Activated CD8-positive, alpha-beta memory T cell treated with anti-CD3 and anti-CD28 coated beads for 24 hours (primary cell): ENCODE measurements at places on chromosomes 3 and 15.

GRCh38 chr3:196049653-196050052 lies 32.2 kb downstream of the TFRC start:
- no peak for DNase-seq

DNA sequence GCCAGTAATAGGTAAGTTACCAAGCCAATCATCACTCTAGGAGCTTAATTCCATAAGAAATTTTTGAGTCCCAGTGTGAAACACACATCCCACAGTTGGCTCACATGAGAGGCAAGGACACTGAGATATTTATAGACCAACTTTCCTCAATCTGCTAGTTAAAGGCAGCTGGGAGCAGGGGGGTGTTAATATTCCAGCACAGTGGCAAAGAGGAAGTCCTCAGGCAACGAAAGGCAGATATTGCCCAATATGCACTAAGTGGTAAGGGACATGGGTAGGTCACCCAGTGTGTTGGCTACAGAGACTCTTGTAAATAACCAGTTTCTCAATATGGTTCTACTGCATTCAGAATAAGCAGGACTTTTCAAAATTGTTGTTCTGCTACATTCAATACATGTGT lies 61.0 kb downstream of the TOP2B start:
- DNase-seq, result no peak

DNA sequence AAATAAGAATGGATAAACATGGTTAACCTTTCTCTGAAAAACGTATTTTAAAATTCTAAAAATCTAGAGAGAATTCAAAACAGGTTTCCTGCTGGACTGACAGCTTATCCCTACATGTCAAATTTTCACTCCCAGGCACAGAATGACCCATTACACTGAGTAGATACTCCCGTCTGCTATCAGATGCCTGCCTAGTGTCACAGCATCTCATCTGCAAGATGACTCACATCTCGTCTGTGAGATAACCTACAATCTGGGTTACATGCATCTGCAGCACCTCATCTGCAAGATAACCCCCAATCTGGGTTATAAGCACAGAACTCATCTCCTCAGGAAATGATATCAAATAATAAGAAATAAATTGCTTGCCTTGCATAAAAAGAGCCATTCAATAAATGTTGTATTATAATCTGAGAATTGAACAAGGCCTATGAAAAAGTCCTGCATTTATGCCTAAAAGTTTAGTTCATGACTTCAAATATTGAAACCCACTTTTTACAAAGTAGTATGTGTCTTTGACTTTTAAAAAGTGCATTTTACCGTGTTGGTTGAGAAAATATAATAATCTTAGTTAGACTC lies 188.3 kb upstream of the THBS1 start:
- no peak for DNase-seq

GRCh38 chr3:23648326-23648995 lies 157.3 kb upstream of the UBE2E1 start:
- DNase-seq, result no peak

DNA sequence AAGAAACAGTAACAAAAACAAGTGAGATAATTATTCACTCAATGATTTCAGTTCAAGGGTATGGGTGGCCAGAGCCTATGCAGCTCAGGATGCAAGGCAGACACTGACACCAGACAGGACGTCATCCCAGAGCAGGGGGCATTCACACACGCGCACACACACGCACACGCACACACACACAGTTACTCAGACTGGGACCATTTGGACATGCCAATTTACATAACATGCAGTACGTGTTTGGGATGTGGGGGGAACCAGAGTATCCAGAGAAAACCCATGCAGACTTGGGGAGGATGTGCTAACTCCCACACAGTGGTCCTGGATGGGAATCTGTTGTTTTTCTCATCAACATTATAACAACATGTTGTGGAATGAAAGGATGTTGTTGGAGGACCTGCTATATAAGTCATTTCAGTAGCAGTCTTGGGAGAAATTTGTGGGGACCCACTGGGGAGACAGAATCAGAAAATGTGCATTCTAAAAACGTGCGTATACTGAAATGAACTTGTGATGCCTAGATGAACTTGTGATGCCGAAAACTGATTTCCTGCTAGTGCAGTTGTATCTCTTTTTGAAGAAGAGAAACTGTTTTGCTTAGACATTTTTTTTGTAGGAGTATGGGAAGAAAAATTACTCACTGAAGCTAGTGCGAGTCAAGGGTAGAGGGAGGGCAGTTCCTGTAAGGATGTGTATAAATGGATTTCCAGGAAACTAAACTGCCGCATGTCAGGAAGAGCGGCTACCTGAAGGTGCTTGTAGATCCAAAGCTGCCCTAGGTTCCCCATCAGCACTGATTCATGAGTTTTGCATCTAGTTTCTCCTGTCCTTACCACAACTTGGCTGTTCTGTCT lies 25.2 kb downstream of the CD200 start:
- DNase-seq, result no peak

GRCh38 chr3:156352728-156353127 lies 202.2 kb downstream of the SSR3 start:
- no peak for DNase-seq

DNA sequence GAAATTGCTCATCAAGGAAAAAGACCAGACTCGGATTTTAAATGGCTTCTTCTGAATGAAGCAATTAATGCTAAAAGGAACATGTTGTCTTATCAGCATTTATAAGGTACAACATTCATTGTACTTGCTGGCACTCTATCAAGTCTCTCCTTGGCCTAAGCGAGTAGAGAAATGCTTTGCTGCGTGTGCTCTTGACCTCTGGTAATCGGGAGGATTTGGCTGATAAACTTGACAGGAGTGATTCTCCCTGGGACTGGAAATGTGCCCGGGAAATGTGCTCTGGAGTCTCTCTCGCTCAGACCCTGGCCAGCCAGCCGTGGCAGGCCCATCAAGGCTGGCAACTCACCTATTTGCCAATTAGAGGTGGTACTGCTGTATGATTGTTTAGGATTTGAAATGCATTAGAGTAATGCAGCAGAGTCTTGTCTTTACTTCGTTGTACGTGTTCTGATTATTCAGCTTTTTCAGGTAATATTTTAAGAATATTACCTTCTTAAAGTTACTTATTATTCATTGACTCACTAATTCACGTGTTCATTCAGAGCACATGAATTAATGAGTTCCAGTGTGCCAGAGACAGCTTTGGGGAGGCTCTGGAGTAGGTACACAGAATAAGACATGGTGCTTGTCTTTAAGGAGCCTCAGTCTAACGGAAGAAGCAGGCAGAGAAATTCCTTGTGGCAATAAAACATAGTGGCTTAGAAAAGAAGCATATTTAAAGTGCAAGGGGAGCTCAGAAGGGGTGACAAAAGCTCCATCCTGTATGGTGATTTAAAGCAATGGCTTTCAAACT lies 48.0 kb upstream of the TPRG1 start:
- no peak for DNase-seq

GRCh38 chr3:149277331-149277813 lies 55.7 kb upstream of the CP start:
- DNase-seq, result no peak

- no peak for DNase-seq
Measured at GRCh38 chr3:169218314-169218983, 445.1 kb downstream of the MECOM start.

DNA sequence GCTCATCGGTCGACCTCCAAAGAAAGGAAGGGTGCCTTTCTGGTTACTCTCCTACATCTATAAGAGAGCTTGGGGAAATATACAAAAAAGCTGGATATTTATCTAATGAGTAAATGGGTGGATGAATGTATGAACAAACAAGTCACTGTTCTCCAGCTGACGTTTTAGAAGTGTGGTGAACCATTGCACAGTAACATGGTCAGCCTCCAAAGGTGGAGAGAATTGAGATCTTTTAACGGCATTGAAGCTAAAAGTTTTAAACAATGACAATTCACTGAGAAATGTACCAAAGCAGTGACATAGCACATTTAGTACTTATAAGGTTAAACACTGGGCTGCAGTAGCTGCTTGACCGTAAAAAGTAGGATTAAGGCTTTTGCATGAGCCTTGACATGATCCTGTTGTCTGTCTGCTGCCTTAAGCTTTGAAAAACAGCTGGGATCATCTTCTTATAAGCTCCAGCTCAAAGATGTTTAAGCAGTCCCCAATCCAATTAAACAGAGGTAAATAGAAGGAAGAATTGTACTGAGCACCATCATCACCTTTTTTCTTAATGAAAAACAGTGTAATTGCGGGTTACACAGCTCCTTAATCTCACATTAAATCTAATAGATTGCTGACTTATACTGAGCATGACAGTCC lies 222.9 kb downstream of the WDR72 start:
- DNase-seq, result no peak

- no peak for DNase-seq
Measured at GRCh38 chr3:150248116-150248887, 159.8 kb upstream of the TSC22D2 start.

- no peak for DNase-seq
Measured at GRCh38 chr3:53067567-53067966, 21.7 kb upstream of the SFMBT1 start.

GRCh38 chr3:25218362-25218761 lies 209.7 kb upstream of the RARB start:
- no peak for DNase-seq

DNA sequence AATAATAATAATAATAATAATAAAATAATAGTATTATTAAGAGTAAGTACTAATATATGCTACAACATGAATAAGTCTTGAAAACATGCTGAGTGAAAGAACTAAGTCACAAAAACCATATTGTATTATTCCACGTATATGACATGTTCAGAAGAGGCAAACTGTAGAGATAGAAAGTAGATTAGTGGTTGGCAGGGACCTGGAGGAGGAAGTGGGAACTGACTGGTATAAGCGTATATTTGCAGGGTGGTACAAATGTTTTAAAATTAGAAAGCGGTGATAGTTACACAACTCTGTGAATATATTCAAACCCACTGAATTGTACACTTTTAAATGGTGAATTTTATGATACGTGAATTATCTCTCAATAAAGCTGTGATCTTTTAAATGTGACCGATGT lies 32.8 kb downstream of the LRRK1 start:
- no peak for DNase-seq

DNA sequence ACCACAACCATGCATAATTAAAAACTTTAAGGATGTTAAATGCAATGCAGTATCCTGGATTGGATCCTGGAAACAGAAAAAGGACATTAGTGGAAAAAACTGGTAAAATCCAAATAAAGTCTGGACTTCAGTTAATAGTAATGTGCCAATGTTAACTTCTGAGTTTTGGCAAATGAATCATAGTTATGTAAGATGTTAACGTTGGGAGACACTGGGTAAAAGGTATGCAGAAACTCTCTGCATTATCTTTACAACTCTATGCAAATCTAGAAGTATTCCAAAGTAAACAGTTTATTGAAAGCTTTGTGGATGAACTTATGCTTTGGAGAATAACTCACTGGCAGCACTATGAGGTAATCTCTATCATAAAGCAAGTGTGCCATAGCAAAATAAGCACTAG lies 357.4 kb downstream of the RORA start:
- no peak for DNase-seq

GRCh38 chr3:36763850-36764703 lies at the start of gene DCLK3:
DCLK3 (minus strand) TSS chr3:36764553; CDS start chr3:36764263, 290 bp downstream.
- no peak for DNase-seq

DNA sequence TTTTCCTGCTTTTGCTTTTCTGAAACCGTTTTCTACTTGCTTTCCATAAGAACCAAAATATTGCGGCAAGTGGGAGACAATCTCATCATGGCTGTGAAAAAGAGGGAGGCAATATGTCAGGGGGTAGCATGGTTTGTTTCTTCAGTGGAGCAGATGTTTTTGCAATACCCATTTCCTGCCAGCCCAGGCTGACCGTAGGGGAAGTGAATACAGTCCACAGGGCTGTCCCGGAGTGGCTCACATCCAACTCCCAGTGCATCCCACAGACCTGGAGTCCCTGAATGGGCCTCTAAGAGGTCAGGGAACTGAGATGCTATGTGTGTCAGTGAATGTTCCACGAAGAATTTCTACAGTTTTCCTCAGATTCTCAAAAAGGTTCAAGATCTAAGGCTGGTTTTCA lies 69.6 kb downstream of the EPHB1 start:
- no peak for DNase-seq

GRCh38 chr3:114194750-114195149 lies 15.9 kb upstream of the DRD3 start:
- DNase-seq, result no peak
